Stimulated activated CD4-positive, alpha-beta T cell treated with anti-CD3 and anti-CD28 coated beads, Interleukin-15, amount 100 ng/mL, for 1 hour (primary cell): ENCODE measurements at places on chromosomes 12 and 14.

DNA sequence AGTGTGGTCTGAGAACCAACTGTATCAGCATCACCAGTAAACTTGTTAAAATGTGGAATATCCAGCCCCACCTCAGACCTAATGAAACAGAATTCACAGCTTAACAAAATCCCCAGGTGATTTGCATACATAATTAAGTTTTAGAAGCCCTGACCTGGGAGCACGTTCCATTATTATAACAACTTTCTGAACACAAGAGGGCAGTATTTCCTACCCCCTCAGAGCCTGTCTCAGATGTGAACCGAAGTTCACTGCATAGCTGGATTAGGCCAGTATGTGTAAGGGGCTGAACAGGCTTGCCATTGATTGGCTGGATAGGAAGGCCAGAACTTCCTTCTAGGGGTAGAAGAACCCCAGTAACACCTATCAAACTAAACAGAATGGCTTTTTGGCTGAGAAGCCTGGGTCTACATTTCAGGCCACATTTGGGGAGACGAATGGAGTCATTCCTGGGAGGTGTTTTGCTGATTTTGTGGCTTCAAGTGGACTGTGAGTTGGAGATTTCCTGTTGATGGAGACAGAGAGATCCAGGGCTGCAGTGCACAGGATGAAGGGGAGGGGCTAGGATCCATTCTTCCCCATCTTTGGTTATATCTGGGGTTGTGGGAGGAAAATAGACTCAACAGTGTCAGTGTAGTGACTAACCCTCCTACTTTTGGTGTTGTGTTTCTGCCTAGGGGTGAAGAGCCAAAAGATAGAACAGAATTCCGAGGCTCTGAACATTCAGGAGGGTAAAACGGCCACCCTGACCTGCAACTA, 94.7 kb upstream of the OR4E1 start:
- no peak for DNase-seq

GRCh38 chr12:109466821-109467220, 10.3 kb downstream of the KCTD10 start:
- DNase-seq: no peak

GRCh38 chr12:8917751-8918150, 3.4 kb downstream of the PHC1 start:
- DNase-seq: no peak

GRCh38 chr12:40837891-40838429, 145.7 kb downstream of the CNTN1 start:
- DNase-seq: no peak

DNA sequence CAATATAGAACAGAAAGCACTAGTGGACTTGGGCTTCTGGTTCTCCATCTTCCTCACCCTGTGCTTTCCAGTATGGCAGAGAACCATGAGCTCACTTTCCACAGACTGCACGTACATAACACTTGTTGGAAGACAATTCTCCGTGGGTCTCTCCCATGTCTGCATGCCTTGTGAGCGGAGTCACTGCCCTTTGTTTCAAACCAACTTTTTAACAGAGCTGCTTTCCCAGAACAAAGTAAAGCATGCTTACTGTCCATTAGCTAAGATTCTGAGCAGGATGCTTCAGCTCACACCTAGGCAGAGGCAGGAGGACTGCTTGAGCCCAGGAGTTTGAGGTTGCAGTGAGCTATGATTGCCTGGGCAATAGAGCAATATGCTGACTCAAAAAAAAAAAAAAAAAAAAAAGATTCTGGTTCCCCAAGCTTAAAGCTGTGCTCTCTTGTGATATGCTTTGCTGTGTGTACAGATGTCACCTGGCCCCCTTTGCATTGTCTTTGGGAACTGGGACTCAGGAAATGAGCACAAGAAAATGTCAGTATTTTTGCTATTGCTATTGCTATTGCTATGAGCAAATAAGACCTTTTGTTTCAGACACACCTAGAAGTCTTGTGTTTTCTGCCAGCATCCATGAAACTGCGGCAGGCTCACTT, 54.6 kb upstream of the PTGR2 start:
- no peak for DNase-seq

DNA sequence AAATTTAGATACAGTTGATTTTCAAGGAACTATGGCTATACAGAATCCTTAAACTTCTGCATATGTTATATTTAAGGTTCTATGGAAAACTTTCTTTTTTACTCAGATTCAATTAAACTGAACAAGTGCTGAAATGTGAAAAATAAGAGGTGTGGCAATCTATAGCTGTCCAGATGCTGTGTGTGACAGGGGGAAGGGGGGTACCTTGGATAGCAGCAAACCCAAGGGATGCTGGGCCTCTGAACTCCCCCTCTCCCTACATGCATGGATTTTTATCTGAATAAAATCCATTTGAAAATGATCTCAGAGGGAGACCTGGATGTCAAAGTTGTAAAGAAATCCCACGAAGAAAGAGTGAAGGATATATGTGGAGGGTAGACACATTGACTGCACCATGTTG, 82.8 kb upstream of the CCDC198 start:
- DNase-seq: no peak

- DNase-seq: no peak
Measured at GRCh38 chr12:52496590-52497071, 3.6 kb upstream of the KRT6A start.

- no peak for DNase-seq
Measured at GRCh38 chr12:96503976-96504375, 14.6 kb downstream of the CFAP54 start.

- DNase-seq: no peak
Measured at GRCh38 chr12:27667540-27667939, 28.7 kb upstream of the REP15 start.

DNA sequence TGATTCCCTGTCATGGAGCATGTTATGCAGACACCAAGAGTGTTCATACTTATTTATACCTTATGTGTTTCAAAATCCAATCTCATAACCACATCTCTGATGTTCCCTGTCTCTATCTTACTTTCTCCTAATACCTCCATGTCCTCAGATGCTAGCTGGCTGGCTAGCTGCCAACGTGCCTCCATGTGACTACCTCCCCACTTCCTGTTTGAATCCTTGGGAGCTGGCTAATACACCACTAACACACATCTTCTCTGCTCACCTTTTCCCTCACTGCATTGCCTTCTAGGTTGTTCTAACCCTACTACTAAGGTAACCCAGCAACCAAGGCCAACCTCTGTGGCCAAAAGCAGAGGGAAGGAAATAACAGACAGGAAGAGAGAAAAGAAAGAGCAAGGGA, 27.3 kb downstream of the TTC5 start:
- DNase-seq: no peak

DNA sequence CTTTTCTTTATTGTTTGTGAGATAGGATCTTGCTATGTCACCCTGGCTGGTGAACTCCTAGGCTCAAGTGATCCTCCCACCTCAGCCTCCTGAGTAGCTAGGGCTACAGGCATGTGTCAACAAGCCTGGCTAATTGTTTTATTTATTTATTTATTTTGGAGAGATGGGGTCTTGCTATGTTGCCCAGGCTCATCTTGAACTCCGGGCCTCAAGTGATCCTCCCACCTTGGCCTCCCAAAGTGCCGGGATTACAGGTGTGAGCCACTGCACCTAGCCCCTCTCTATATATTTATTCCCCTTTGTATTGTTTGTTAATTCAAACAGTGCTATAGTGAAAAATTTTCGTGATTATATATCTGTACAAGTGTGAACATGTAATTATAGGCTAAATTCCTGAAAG, 123.3 kb downstream of the DAAM1 start:
- DNase-seq: no peak

- DNase-seq: no peak
Measured at GRCh38 chr12:3365463-3366411, 125.3 kb upstream of the PRMT8 start.

DNA sequence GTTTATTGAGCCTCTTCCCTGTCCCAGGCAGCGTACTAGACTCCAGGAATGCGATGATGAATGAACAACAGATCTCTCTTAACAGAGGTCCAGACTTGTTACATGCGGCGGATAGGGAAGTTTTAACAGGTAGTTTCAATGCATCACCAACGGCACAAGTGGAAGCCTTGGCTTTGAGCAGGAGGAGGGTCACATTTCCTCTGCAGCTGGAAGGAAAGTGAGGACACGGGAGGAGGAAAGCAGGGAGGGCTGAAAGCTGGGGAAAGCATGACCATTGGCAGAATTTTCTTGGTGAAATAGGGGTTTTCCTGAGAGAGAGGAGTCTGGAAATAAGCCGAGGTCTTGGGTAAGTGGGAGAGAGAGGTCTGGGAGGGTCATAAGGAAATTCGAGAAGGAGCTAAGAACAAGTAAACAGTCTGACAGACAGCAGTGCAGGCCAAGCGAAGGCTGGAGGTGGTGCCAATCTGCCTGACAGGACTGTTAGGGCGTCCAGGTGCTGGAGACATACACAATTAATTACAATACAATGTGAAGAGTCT, 15.4 kb downstream of the BHLHE41 start:
- DNase-seq: no peak

DNA sequence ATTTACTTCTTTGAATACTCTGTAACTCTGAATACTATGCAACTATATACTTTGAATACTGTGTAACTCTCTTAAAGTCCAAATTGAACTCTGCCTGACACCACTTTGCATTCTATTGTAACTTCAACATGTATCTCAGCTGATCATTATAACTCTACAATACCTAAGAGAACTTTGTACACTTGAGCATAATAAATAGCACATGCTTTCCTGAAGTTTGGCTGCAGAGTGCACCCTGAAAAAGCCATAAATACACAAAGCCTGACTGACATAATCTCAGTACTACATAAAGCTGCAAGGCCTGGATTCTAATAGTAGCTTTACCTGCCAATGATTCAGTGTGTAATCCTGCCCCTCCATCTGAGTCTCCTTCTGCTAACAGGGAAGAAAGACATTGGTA, 21.3 kb upstream of the COX16 start:
- no peak for DNase-seq

DNA sequence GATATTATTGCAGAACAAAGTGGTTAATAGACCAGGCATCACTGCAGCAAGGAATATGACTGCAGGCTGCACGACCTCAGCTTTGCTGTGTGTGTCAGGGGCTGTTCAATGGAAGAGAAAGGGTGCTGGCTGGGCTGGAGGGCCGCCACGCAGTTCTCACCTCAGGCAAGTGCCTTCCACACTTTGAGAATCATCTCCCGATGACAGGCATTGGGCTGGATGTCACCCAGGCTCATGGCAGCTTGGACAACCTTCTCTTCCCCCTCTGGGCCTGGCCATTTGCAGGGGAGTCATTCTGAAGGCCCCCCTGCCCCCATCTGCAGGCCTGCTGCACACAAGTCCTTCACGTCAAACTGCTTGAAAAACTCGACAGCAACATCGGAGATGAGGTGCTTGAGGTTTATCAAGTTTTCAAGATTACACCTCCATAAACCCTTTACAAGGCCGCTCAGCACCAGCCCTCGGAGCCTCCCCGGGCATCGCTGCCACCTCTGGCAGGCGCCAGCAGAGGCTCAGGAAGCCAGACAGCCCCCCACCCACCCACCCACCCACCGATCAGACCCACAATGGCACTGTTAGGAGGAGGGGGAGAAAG, 165.9 kb upstream of the GSC start:
- DNase-seq: no peak

DNA sequence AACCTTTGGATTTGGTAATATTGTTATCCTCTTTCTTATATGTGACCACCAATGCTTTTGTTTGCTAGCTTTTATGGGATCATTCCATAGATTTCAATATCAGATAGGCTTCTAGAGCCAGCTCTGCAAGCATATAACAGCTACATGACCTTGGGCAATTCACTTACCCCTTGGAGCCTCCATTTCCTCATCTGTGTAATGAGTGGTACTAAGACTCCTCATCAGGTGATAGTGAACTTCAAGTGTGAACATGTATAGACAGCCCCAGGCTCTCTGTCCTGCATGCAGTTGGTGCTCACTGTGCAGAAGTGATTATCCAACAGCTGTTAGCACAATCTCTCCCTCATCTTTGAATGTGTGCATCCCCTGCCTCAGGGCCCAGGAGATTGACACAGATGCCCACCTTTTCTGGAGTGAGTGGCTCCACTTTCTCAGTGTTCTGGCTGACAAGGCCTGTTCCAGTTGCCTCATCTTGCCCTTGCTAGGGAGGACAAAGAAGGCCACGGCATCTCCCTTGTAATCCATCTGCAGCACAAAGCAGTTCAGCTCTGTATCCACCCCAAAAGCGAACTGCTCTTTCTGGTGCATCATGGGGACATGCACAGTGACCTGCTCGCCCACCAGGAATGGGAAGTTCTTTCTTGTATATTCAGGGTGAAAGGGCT, 9.2 kb downstream of the SERPINA9 start:
- no peak for DNase-seq

- DNase-seq: no peak
Measured at GRCh38 chr12:24561882-24562770, 386.8 kb downstream of the BCAT1 start.

DNA sequence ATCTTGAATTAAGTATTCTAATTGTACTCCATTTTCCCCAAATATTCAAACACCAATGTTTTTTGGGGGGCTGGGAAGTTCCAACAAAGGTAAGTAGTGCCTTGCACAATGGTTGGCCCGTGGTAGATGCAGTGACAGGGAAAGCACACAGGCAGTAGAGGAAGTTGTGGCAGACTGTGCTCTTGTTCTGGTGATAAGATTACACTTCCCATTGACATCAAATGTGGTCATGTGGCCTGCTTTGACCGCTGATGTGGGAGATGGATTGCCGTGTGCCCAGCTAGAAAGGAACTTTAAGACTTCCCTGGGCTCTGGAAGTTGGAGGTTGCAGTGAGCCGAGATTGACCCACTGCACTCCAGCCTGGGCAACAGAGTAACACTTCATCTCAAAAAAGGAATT, 223.8 kb downstream of the VRK1 start:
- no peak for DNase-seq

DNA sequence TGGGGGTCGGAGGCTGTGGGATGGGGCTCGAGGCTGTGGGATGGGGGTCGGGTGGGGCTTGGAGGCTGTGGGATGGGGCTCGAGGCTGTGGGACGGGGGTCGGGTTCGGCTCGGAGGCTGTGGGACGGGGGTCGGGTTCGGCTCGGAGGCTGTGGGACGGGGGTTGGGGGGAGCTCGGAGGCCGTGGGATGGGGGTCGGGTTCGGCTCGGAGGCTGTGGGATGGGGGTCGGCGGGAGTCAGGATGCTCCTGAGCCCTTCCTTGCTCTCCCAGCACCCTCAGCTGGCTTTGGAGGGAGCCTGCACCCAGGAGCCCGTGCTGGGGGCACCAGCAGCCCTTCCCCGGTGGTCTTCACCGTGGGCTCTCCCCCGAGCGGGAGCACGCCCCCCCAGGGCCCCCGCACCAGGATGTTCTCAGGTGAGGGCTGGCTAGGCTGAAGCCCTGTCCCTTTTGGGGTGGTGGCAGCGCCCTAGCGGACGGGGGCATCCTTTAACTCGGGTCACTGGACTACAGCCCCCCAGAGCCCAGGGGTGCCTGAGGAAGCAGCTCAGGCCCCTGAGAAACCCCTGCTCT, 11.9 kb upstream of the PUS1 start:
- no peak for DNase-seq

GRCh38 chr14:64598404-64598803, 48.6 kb downstream of the PPP1R36 start:
- no peak for DNase-seq
